ENCODE measurements at places on chromosomes 16 and 17.

- no peak for DNase-seq
These were observed at the start of gene RHBDF1 for GRCh38 chr16:72561-73548. RHBDF1 (minus strand) TSS chr16:72631; CDS start chr16:65015, 7,616 bp downstream.

- no peak for DNase-seq
These were observed 11.0 kb downstream of the HSD11B2 start for GRCh38 chr16:67441907-67442306.

- no peak for DNase-seq
These were observed 357.6 kb upstream of the C16orf82 start for GRCh38 chr16:26709175-26709574.

- no peak for DNase-seq
These were observed 372 bp downstream of the CD300A start for GRCh38 chr17:74466828-74467184.

- no peak for DNase-seq
These were observed 31.7 kb downstream of the CPNE2 start for GRCh38 chr16:57123974-57124674.

- no peak for DNase-seq
These were observed 19.1 kb downstream of the ABCC3 start for GRCh38 chr17:50653738-50654137.

Data from stimulated activated CD8-positive, alpha-beta memory T cell treated with anti-CD3 and anti-CD28 coated beads, Interleukin-12 subunit alpha, Interleukin-12 subunit beta, amount 100 ng/mL, for 1 hour (primary cell).